ENCODE measurements at places on chromosomes 2 and 18.

DNA sequence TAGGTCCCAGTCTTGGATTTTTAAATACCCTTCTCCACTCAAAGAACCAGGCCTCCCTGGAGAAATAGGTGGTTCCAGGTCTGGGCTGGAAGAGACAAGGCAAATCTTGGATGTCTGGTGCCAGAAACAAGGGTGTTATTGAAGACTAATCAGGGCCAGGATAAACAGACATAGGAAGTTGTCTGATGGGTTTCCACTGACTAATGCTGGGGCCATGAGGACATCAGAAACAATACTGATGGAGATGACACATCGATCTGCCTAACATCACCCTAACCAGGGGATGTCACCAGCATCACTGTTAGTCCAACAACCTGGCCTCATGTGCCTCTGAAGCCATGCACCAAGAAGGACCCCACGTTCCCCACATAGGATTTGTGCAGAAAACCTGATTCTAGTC lies 42.5 kb upstream of the GLI2 start:
- no peak for DNase-seq

GRCh38 chr18:29157905-29158304 lies 981.0 kb upstream of the CDH2 start:
- DNase-seq: no peak

GRCh38 chr18:21179590-21180220 lies 62.3 kb upstream of the GREB1L start:
- DNase-seq: no peak

GRCh38 chr18:30903566-30903965 lies 139.0 kb downstream of the DSC3 start:
- DNase-seq: no peak

GRCh38 chr2:209767316-209767715 lies 4.3 kb upstream of the UNC80 start:
- DNase-seq: no peak

- DNase-seq: no peak
Measured at GRCh38 chr2:182642328-182642727, 73.7 kb upstream of the DNAJC10 start.

GRCh38 chr2:202965810-202966460 lies 48.7 kb upstream of the NBEAL1 start:
- no peak for DNase-seq

GRCh38 chr18:9287036-9287435 lies 47.5 kb upstream of the TWSG1 start:
- no peak for DNase-seq

DNA sequence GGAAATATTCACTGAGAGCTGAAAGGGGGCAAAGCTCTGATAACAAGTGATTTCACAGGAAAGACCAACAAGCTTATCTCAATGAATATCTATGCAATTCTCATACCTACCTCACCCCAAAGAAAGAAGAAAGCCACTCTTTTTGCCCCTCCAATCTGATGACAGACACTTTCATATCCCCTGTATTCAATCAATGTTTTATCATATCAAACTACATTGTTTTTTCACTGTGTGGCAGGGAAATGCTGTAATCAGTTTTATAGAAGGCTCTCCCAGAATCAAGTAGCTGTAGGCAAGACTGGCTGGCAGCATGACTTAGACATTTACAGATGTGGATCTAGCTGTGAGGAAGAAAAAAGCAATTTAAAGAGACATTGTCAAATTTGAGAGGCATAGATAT lies 81.3 kb upstream of the PIK3C3 start:
- no peak for DNase-seq

DNA sequence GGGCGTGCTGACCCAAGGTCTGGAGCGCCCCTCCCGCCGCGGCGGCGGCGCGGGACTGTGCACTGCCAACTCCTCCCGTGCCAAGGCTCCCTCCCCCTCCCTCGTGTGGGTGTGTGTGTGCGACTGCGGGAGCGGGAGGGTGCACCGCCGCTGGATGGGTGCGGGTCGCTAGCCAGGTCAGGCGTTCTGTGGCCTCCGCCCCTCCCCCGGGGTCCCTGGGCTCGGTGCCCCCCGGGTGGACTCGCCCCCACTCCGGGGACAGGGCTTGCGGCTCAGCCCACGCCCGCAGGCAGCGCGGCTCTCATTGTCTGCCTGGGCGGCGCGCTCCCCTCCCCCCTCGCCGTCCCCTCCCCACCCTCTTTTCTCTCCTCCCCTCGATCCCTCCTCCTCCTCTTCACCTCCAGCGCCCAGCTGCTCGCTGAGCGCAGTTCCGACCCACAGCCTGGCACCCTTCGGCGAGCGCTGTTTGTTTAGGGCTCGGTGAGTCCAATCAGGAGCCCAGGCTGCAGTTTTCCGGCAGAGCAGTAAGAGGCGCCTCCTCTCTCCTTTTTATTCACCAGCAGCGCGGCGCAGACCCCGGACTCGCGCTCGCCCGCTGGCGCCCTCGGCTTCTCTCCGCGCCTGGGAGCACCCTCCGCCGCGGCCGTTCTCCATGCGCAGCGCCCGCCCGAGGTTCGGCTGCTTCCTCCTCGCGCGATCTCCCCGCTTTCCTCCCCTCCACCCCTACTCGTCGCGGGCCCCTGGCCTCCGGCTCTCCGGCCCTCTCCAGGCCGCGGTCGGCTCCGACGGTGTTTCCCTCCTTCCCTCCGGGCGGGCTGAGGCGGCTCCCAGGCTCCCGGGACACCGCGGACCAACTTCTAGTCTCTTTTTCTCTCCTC lies at the start of gene GATA6:
GATA6 (plus strand) TSS at position 579 of the 878 bp plus-strand sequence. CDS start 1,556 bp downstream, outside the sequence.
- DNase-seq: no peak

DNA sequence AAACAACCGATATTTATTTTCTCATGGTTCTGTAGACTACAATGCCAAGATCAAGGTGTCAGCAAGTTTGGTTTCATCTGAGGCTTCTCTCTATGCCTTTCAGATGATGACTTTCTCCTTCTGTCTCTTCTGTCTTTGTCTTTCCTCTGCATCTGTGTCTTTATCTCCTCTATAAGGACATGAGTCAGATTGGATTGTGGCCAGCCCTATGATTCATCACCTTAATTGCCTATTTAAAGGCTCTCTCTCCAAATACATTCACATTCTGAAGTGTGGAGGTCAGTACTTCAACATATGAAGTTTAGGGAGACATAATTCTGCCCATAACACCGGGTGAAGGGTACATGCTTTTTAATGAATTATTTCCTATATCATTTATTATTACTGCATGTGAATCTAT lies 71.2 kb upstream of the CNTNAP5 start:
- no peak for DNase-seq

- no peak for DNase-seq
Measured at GRCh38 chr2:17793296-17793695, 23.0 kb upstream of the MSGN1 start.

DNA sequence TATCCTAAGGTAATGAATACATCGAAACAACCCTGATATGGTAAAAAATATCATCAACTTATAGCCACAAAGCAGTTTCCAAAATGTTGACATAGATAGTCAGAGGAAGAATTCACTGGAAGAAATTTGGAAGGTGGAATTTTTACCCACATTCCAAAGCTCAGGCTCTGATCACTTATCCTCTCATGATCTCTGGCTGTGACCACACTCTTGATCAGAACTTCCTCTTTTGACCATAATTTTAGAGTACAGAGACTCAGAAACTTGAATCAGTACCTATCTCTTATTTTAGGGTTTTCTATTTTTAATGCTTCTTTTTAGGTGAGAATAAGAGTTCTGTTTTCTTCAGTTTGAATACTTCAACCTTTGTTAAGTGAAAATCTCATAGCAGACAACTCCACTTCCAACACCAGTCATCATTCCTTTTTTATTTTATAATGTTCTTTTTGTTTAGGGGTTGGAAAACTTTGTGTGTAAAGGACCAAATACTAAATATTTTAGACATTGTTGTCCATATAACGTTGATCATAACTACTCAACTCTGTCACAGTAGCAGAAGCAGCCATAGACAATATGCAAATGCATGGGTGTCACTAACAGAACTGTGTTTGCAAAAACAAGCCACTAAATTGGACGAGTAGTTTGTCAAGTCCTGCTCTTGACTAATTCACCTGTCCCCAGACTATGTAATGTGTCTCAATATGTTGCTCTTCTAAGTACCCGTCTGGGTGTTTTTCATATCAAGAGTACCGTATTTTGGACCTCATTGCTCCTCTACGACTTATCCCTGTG lies 891.6 kb upstream of the CRIM1 start:
- no peak for DNase-seq

DNA sequence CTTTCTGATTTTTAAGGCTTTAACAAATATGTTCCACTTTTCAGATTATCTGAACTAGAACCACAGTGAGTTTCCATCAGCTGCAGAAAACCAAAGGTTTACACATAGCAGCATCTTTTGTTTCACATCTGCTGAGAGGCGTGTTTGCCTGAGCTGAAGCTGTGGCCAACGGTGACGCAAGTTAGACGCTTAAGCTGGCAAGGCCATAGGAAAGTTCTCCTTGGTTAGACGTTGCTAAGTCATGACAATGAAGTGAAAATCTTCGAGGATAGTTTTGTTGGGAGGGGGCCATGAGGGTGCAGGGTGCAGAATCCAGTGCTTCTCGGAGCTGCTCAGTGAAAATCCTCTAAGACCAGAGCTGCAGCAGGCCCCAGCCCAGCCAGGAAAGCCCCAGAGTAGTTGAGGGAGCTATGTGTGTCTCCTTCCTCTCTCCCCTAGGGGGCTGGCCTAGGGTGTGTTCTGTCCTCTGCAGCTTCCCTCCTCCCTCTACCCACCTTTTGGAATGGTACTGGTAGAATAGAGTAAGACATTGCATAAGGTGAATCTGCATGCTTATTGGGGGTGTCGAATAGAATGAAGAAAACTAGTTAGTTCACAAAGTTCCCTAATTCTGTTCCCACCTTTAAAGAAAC lies 105.4 kb downstream of the FHOD3 start:
- no peak for DNase-seq

GRCh38 chr18:8948471-8949149 lies 153.9 kb upstream of the NDUFV2 start:
- DNase-seq: no peak

DNA sequence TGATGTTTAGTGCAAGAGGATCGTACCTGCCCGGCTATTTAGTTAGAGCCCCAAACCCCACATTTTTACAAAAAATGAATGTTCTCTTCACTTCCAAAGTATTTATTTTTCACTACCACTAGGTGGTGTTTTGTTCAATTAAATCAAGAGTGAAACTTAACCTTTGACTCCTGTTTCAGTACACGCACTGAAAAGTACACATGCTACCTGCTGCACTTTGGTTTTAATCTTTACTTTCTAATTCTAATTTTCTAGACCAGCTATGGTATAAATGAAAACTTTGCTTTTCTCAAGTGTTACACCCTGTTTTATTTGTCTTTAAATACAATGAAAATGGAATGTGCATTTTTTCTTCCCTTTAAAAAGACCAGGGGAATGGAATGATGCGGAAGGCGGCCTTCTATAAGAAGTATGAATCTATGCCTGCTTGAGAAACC lies 31.4 kb upstream of the CHN1 start:
- DNase-seq: no peak

DNA sequence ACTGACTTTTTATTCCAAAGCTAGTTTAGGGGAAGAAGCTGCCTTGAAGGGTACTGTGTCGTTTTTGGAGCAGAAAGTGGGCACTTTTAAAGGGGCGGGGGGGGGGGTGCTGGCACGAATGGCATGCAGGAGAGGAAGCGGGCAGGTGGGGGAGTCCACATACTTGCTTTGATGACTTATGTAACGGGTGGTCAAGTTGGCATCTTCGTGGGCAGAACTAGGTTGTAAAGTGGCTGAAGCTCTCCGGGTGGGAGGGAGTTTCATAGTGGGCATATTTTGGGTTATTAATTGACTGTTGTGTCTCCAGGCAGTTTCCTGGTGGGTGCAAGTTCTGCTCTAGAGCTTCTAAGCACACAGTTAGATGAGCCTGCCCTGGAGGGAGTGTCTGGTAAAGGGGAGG lies 19.9 kb downstream of the PCARE start:
- DNase-seq: no peak

DNA sequence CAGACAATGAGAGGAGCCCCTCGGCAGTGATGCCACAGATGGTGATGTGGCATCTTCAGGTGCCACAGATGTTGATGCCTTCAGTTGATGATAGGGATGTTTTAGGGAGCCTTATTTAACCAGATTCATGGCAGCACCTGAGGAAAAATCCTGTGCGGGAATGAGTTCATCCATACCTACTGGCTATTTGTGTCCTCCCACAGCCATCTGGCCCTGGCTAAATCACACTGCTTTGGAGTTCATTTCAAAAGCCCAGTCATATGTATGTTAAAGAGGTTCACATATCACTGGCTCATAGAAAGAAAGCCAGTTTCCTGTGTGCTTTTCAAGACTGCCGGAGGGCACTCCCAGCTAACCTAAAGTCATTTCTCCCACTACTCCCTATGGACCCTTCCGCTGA lies 131.3 kb downstream of the MCFD2 start:
- no peak for DNase-seq

- no peak for DNase-seq
Measured at GRCh38 chr2:146437712-146438111, 1407.1 kb upstream of the ACVR2A start.

DNA sequence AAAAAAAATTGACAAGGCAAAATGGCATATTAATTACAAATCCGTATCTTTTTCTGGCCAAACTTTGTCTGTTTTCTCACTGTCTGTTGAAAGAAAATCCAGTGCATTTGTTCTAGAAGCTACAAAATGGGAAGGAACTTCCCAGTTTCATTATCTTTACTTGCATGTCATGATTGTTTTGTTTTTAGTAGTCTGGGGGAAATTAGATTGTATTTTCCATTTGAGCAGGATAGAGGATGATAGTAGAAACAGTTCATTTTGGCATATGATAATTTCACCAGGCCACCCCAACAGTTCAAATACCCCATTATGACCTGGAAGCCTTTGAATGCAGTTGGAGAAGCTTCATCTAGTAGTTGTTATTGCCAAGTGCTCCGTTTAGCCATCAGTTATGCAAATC lies 77.5 kb upstream of the RANBP2 start:
- no peak for DNase-seq

DNA sequence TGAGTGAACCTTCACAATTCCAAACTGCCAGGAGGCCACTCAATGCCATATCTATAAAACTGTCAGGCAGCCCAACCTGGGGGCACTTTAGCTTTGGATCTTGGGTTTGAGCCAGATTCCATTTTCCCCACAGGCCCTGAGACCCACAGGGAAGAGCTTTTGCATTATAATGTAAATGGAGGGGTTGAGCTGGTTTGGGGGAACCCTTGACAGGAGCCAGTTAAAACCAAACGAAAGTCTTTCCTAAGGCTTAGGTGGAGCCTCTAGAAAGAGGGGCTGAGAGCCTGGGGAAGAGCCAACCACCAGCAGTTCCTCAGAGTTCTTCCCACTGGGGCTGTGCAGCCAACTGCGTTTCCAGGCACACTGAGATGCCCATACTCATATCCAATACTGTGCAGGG lies 42.7 kb downstream of the BCL11A start:
- DNase-seq: no peak

- DNase-seq: no peak
Measured at GRCh38 chr2:6637330-6637729, 228.4 kb downstream of the CMPK2 start.

DNA sequence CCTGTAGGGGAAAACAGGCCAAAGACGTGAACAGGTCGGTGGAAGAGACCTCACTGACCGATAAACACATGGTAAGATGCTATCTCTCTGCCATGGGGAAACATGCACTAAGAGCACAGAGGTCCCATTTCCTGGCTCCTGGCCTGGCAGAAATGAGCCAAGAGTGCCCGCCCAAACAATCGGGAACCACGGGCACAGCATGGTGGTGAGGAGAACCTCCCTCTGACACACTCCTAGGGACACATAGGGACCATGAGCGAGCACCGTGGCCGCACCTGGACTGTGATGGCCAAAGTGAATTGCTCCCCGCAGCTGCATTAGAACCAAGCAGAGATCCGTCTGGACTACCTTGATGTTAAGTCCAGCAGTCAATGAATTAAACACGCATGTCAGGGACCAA lies 11.1 kb downstream of the HS6ST1 start:
- no peak for DNase-seq

Measured in stimulated activated CD4-positive, alpha-beta T cell treated with anti-CD3 and anti-CD28 coated beads, TNF-alpha, amount 100 ng/mL, for 4 hours (primary cell).